ENCODE measurements at places on chromosomes 12 and 14. TPM values are rescaled to one million over a fixed set of nuclear protein-coding genes. Genes with fewer than 3 reads are reported as not detected.

TAS2R14 gene
- 0.35 TPM for polyA plus RNA-seq

PLEKHG7 gene
- polyA plus RNA-seq, result 0.01 TPM

MFAP5 gene
- polyA plus RNA-seq, result 4.5 TPM

SLC25A21 gene
- 0.53 TPM for polyA plus RNA-seq

SLC4A8 gene
- 0.05 TPM for polyA plus RNA-seq

L3HYPDH gene
- polyA plus RNA-seq, result 19.8 TPM

CKAP4 gene
- 54.8 TPM for polyA plus RNA-seq

IFNG-AS1 gene
- polyA plus RNA-seq, result not detected

SMIM41 gene
- 0.22 TPM for polyA plus RNA-seq

All from esophagus (tissue), 2 donors.